ENCODE measurements at places on chromosomes 5 and 9.

DNA sequence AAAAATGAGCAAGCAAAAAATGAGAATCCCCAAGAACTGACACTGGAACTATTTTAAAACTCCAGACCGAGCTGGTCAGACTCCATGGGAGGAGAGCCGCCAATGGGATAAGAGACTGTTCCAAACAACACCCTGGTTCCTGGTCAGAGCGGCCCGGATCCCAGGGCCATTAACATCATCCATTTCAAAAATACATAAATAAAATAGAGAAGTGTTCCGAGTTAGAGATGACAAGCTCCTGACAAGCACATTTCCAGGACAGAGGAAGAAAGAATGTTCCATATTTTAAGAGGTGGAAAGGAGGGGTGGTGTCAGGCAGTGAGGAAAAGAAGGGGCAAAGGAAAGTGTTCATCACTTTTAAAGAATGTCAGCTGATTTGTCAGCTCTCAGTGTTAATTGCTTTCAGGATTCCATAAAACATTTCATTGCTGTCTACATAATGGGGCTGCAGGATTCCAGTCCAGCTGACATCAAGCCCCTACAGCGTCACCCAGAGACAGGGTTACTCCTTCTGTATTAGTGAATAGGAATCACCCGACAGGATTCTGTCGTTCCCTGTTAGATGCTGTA is 202.5 kb upstream of the TRIM32 start:
- DNase-seq: no peak

DNA sequence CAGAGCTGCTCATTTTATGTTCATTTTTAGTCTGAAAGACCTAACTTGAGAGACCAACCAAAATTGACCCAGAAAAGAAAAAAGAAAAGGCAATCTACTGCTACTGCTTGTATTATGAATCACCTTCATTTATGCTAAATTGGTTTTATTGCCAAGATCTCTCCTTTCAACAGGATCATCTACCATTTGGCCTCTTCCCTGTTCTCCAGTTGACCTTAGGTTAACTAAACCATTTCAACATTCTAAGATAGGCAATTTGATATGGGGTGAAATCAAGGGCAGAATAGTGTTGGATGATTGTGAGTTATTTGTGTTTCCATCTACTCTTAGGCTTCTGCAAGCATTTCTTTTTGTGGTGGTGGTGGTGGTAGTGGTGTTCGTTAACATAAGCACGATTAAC is 48.3 kb upstream of the POU4F3 start:
- DNase-seq: no peak

DNA sequence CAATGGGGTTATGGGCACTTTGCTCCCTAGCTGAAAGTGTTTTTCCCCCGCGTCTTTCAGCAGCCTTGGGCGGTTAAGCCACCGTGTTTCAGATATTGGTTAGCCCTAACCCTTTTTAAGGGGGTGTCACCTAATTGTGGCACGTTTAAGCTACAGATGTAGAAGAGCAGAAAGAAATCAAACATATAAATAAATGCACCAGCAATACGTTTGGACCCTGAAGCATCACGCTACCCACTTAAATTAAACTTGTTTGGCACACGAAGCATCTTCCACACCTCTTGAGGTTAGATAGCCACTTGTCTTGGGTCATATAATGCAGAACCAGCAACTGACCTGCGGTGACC is 768 bp downstream of the YTHDC2 start:
- DNase-seq: no peak

- no peak for DNase-seq
Measured at GRCh38 chr5:109563189-109563588, 126.5 kb upstream of the MAN2A1 start.

- no peak for DNase-seq
Measured at GRCh38 chr9:91814753-91815152, 135.3 kb downstream of the ROR2 start.

GRCh38 chr9:133169102-133169501 is 5.4 kb upstream of the GBGT1 start:
- DNase-seq: no peak

DNA sequence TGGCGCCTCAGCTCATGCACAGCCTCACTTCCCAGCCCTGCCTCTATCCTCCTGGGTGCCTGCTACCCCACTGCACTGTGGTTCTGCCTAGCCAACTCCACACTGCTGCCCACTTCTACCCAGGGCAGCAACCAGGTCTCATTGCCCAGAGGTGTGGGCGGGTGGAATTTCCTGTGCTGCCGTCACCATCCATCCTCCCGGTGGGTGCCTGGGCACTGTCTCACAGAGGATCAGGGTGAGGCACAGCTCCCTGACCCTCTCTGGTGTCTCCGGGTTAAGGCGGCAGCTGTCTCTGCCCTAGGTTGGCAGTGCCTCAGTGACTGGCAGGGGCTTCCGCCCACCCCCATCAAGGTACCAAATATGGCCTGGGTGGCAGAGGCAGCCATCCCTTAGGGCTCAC is 4.3 kb upstream of the MTMR12 start:
- no peak for DNase-seq

- DNase-seq: no peak
Measured at GRCh38 chr5:111562561-111562960, 50.2 kb upstream of the STARD4 start.

GRCh38 chr5:168858994-168859393 is 279.8 kb upstream of the PANK3 start:
- DNase-seq: no peak

- DNase-seq: no peak
Measured at GRCh38 chr9:5976674-5977397, 38.6 kb downstream of the RANBP6 start.

GRCh38 chr5:62000646-62001045 is 305.4 kb upstream of the KIF2A start:
- DNase-seq: no peak

GRCh38 chr9:95793924-95794828 is 81.3 kb upstream of the ERCC6L2 start:
- DNase-seq: no peak

GRCh38 chr5:151892393-151892792 is 32.3 kb downstream of the GLRA1 start:
- no peak for DNase-seq

- DNase-seq: peak; percentile 46
Measured at GRCh38 chr5:170393235-170393634, 4.1 kb upstream of the KCNMB1 start.

All from CD4-positive, alpha-beta T cell (primary cell).